ENCODE measurements at places on chromosomes 1 and 21. TPM values are rescaled to one million over a fixed set of nuclear protein-coding genes. Genes with fewer than 3 reads are reported as not detected.

The LYSMD1 gene
- total RNA-seq: 12.7 TPM

DNA sequence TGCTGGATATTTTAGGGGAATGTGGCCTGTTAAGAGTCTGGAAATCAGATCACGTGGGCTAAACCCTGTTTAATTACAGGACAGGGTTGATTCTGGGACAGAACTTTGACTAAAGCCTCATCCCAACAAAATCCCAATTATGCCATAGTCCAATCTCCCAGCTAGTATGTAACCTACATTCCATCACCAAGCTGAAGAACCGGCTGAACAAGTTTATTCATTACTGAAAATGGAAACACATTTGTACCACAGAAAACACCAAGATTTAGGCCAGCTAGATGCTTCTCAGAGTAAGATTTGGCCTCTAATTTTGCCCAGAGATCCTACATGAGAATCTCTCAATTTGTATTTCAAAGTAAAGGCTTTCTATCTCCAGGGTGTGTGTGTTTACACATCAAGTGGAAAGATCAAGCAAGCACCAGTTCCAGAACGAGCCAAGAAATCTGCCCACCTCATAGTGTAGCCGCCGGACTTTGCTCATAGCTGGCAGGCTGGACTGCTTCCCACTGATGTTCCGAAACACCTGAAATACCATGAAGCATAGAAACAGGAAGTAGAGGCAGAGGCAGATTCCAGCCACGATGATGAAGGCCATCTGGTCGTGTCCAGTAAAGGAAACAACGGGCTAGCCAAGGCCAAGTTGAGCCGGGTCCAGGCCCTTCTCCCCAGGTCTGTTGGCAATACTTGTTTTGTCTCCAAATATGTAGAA is 86.8 kb downstream of the WLS start:
- DNase-seq: peak; percentile 51

- DNase-seq: no peak
Observed at GRCh38 chr1:207217778-207218511, 103.5 kb upstream of the CD55 start.

- peak; percentile 65 for DNase-seq
Observed at GRCh38 chr1:97630948-97631347, 289.9 kb downstream of the DPYD start.

DNA sequence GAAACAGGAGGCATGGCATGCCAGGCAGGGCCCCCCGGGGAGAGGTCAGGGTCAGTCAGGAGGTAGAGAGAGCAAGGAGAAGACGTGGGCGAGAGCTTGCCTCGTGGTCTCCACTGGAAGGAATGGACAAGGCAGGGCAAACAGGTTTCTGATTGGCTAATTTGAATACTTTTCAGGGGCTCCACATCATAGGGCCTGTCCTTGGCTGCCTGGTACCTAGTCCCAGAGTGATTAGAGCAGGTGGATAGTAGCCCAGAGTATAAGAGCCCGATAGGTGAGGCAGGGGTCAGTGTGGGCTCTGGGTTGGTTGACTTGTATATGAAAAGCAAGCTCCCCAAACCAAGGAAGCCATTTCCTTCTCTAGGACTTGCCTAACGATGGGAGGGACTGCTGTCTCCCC is 178.6 kb downstream of the ZP4 start:
- no peak for DNase-seq

- DNase-seq: no peak
Observed at GRCh38 chr1:193727850-193728249, 541.4 kb upstream of the B3GALT2 start.

The ENO1 gene
- total RNA-seq: 449 TPM

The KCNN3 gene
- total RNA-seq: 3.2 TPM

The KRTAP7-1 gene
- not detected for total RNA-seq

GRCh38 chr1:245207056-245207638 is 52.4 kb downstream of the KIF26B start:
- no peak for DNase-seq

The B3GALT2 gene
- total RNA-seq: 8.8 TPM

DNA sequence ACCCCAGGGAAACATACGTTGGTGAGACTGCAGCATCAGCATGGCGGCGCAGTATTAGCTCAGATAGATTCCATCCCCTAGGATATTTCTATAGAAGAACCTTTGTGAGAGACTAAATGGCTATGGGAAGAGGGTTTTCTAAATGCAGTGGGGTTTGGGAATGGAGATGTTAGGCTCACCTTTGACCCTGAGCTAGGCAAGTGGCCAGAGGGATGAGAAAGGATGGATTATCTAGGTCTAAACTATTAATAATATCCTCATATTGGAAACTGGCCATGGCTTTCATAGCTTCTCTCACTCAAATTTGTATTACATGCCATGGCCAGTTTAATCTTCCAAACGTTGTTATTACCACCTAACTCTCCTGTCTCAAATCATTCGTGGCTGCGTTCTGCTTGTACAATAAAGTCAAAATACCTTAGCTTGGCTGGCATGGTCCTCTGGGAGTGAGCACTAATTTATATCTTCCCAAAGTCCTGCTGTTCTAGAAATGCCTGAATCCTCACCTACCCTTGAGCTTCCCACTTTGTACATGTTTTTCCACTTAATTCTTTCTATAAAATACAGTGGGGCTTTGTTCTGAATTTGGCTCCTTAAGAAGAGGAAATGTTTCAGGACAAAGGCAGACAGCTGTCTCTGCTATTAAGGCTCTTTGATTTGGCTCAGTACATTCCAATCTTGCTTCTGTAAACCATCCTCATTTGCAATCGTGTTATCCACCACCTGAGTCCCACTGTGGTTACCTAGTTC is 31.0 kb upstream of the COG2 start:
- DNase-seq: no peak

- no peak for DNase-seq
Observed at GRCh38 chr1:22350924-22351767, 100.5 kb upstream of the ZBTB40 start.

The RYR2 gene
- total RNA-seq: 11.6 TPM

DNA sequence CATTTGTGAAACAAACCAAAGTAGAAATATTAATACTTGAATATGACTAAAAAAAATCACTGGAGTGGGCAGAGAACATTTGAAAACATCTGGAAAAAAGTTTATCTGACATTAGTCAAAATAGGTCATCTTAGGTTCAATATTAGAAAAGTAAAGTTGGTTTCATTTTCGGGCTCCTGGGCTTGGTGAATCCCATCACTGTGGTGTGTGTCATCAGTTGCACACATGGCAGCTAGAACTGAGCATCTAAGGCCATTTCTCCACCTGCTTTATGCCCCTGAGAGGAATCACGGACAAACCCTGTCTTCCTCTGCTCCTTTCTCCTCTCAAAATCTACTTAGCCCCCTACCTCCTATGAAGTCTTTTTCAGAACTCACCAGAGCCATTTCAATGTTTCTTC is 5.4 kb downstream of the HSD11B1 start:
- DNase-seq: no peak

The SAMD13 gene
- total RNA-seq: 0.89 TPM

DNA sequence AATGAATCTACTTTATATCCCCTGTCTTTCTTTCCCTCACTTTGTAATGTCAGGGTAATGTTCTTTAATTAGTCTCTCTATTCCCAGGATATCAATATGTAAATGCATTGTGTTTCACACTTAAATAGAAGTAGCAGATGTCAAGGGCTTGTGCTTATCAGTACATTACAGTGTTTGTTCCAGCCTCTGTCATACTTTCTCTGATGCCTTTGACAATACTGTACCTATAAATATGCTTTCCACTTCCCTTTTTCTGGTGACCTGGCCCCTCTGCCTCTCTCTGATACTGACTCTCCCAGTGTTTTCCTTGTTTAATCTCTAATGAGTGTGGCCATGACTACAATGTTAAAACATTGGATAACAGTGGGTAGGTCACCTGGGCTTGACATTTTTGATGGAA is 862.0 kb upstream of the NEGR1 start:
- no peak for DNase-seq

The MTOR gene
- 36.6 TPM for total RNA-seq

- no peak for DNase-seq
Observed at GRCh38 chr1:192732787-192733186, 76.1 kb upstream of the RGS2 start.

The RHOC gene
- 125 TPM for total RNA-seq

- no peak for DNase-seq
Observed at GRCh38 chr1:60874718-60875117, 207.6 kb upstream of the NFIA start.

The ZNF436 gene
- 30.9 TPM for total RNA-seq

GRCh38 chr1:87348341-87349019 is 19.8 kb downstream of the LMO4 start:
- peak; percentile 16 for DNase-seq

- peak; percentile 24 for DNase-seq
Observed at GRCh38 chr1:170663404-170664092, 383 bp upstream of the PRRX1 start.

DNA sequence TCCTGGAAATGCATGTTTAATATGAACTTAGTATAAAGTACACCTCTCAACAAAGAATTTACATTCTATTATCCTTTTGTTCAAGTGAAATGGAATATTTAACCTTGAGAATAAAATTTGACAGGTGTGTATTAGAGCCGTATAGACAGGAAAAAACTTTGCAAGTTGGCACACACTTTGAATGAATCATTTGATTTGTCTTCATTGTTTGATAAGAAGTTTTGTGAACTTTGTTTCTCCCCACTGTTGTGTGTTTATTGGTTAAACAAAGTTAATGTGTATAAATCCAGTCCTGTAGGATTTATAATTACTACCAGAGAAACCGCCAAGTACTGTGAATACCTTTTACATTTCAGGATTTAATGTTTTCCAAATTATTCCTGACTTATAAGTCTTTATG is 2.0 kb downstream of the SYDE2 start:
- no peak for DNase-seq
